ENCODE measurements at places on chromosomes 2 and 18.
A peak's percentile ranks its signal among the peaks of the same experiment; 100 is the strongest.

DNA sequence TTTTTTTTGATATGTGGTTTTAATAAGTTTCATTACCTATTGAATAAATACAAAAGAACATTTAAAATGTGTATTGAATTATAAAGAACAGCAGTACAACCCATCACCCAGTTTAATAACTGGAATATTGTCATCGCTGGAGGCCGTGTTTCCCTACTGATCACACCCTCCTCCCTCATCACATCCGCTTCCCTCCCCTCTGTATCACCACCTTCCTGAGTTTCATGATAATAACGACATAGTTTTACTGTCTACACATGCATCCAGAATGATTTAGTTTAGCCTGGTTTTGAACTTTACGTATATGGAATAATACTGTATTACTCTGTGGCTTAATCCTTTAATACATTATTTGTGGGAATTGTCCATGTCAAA lies 2.1 kb downstream of the SERPINB8 start:
- no peak for DNase-seq

DNA sequence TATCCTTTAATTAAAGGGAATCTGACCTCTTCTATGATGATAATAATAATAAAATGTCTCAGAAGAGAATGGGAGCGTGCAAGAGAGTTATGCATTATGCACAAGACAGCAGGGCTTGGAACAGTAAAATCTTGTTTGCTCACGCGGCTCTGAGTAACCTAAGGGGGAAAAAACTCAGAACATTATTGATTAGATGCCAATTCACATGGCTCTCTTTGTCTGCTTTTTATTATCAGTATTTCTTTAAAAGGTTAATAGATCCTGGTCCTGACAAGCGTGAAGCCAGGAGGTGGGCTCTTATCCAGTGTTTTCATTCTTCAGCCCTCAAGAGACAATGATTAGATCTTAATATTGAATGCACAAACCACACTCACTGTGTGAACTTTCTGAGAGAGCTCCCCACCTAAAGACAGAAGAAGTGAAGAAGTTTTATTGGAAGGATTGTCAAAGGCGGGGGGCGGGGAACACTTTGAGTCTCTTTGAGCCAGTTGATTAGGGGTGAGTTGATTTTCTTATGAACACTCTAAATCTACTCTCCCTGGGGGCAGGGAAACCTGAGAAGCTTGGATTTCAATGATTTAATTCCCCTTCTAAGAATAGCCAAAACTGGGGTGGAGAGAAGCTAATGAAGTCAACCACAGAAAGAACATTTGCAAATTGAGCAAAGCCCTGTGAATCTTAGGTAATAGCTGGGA lies 127.5 kb upstream of the CTAGE1 start:
- DNase-seq: no peak

DNA sequence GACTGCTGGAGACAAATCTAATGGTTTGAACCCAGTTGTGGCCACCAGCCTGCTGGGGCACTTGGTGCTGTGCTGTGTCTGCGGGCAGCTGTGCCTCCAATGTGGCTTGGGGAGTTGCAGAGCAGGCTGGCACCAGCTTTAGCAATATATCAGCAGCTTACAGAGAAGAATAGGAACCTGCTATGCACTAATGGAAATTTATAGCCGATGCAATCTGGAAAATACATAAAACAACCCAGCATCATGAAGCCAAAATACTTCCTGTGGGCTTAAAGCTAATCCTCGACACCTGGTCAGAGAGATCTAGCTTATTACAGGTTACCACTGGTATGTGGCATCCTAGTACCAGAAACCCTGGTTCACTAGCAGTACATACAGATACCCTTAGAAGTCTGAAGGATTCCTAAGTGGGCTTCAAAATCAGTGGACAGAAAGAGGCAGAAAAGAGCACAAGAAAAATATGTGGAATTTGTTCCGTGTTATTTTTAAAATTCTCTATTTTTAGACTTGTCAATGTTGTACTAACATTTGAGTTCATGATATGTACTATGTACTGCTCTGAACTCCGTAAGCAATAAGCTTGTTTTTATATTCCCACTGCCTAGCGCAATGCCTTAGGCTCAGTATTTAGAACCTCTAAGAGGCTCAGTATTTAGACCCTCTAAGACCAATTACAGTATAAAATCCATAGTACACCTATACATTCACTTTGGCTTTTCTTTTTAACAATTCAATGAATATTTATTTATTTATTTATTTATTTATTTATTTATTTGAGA lies 194.7 kb downstream of the UXS1 start:
- DNase-seq: no peak

DNA sequence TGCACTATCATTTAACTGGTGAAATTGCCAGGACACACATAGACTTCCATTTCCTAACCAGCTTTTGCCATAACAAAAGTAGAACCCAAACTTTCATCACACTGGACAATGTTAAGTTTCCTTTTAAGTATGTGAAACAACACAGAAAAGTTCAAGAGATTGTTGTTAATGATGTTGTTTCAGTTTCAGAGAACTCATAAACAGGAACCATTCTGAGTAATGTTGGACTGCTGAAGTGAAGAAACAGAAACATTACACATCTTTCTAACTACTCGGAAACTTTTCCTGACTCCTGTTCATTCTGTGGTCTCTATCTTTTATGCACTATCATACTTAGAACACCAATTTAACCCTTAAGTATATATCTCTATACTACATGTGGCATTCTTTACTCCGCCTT lies 179.2 kb downstream of the RIT2 start:
- DNase-seq: no peak

DNA sequence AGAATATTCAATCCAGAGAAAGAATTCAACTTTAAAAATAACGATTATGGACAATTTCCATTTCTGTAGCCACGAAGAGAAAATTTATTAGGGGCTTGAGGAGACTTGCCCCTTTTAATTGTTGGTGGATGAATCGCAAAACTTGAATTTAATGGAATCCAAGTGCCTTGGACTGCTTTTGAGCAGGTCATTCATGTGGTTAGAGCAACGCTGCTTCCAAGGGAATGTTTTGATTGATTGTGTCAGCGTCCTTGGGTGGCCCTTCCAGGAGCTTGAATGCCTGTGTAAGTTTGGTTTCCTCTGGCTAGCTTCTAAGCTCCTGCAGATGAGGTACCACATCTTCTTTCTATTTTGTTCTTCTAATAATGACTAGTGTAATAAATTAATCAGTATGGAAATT lies 213.4 kb downstream of the LTBP1 start:
- no peak for DNase-seq

- DNase-seq: no peak
These were observed 199 bp downstream of the FBXO15 start for GRCh38 chr18:74147491-74147778.

- DNase-seq: no peak
These were observed 81.5 kb downstream of the DIS3L2 start for GRCh38 chr2:232042911-232043574.

GRCh38 chr2:208093128-208093527 lies 31.2 kb downstream of the CRYGD start:
- no peak for DNase-seq

DNA sequence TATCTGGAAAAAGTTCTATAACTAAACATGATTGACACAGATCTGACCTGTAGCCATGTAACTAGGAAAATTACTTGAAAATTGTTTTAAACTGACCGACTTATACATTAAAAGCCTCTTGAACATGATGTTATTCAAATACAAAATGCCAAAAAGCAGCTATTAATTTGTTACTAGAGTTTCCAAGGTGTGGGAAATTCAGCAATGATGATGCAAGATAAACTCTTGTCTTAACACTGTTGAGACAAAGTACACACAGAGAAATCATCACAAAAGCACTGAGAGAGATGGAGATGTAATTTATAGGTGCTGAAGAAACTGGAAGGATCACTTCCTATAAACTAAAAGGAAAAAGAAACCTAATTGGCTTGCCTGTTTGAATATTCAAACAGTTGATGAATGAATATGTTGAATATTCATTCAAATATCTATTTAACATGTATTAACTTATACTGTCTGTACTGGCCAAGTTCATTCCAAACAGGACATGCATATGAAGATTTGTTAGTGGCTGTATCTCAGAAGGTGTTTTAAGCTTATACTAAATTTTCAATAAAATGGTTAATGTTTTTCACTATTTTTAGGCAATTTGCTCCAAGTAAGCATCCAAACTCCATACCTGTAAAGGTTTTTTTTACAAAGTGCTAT lies 34.6 kb upstream of the WDR75 start:
- no peak for DNase-seq

DNA sequence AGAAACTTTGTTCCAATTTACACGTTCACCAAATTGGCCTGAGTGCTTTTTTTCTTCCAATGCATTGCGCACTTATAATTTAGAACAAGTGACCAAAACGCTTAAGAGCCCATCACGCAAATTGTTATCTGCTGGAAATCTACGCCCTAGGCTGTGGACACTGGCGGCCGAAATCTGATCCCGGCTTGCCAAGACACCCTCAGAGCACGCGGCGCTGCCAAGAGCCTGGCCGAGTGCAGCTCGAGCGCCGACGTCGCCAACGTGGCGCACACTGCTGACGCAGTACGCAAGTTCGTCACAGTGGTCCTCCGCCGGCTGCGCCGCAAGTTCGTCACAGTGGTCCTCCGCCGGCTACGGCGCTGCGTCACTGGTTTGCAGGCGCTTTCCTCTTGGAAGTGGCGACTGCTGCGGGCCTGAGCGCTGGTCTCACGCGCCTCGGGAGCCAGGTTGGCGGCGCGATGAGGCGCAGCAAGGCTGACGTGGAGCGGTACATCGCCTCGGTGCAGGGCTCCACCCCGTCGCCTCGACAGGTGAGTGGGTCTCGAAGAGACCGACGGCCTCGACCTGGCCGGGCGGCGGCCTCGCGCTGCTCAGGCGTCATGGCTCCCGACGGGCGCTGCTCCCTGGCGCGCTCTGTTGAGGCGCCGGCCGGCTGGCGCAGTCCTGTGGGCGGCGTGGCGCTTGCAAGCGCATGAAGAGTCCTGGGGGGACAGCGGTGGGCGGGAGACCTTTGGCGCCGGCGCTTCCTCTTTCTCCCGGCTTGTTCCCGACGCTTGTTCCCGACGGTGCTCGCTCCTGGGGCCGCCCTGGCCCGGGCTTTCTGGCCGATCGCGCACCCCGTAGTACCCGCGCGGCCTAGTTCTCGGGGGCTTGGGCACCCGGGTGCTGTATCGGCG lies at the start of gene RANBP2:
Gene RANBP2, plus strand, starts transcription at position 334 of the 896 bp plus-strand sequence. Its CDS starts 125 bp downstream, at position 459.
- peak; percentile 94 for DNase-seq

DNA sequence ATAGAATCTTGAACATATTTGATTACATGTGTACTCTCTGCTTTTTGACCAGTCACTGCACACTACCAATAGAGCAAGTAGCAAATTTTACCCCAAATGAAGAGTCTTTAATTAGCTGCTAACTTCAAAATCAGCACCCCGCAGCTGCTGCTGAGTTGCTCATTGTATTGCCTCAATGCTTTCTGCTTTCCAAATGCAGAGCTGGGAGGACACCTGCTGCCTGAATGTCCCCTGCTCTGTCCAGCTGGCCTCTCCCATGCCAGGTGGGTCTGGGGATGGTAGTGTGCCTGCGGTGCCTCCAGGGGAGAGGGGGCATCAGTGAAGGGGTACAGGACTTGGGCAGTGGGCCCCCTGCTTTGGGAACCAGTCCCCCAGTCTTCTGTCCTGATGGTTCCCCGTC lies 184.8 kb downstream of the PRKCE start:
- DNase-seq: no peak

DNA sequence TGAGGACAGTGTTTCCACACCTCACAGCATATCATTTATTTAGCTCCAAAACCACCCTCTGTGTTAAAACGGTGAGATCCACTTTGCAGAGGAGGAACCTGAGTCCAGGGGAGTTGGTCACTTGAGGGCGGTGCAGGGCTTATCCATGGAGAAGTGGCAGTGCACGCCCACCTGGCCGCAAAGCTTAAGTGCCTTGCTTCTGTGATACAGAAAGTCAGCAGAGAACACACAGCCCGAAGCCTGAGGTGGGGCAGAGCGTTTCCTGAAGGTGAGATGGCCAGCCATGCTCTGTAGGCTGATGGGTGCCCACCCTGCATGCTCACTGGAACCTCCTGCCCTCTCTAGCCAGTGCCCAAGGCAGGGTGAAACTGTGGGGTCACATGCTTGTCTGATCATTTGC lies 87.3 kb downstream of the SH3RF3 start:
- DNase-seq: no peak

DNA sequence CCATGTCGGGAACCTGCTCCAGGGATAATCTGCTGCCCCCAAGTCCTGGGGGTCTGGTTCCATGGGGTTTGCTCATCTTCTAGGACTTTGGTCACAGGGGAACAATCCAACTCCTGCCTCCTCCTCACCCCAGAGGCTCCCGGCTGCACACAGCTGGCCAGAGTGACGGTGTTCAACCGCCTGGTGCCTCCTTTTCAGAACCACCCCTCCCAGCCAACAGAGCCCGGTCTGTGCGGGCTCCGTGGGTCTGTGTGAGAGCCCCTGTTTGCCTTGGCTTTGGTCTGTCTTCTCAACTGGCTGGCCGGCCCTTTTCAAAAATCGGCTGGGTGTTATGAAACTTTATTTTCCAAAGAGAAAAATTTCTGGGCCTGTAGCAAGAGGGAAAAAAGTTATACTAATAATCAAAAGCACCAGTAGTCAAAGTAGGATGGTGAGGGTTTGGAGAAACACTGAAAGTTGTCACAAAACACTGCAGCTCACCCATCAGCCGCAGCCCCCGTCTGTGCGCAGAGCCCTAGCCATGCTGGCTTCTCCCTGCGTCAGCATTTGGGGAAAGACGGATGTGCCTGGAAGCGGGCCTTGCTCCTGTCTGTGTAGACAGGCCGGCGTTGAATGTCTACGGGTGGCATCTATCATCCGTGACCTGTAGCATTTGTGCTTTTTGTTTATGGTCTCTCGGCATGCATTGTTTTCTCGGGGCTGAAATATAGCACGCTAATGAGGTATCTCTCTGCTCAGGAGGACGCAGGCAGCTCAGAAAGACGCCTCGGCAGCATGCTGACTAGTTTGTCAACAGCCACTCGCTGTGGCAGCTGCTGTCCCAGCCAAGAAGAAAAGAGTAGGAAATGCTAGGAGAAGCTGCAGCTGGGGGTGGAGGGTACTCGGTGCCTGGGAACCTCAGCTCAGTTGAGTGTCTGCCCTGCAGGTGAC lies 138.6 kb downstream of the GLI2 start:
- DNase-seq: no peak

DNA sequence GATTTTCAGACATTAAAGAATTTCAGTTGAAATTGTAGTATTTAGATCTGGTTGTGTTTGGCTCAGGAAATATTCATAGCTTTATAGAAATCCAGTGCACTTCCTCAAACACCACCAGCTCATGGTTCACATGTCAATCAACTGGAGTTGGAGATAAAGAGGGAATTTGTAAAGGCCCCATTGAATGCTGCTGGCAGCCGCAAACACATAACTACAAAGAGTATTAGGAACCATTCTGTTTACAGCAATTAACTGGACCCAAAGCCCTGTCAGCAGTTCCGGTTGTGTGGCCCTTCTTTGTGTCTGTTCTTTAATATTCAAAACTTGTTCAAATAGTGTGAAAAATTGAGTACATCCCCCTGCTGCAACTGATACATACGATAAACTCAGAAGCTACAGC lies 107.4 kb upstream of the LRRTM4 start:
- DNase-seq: no peak

GRCh38 chr2:207409517-207409916 lies 120.2 kb upstream of the CREB1 start:
- DNase-seq: no peak

DNA sequence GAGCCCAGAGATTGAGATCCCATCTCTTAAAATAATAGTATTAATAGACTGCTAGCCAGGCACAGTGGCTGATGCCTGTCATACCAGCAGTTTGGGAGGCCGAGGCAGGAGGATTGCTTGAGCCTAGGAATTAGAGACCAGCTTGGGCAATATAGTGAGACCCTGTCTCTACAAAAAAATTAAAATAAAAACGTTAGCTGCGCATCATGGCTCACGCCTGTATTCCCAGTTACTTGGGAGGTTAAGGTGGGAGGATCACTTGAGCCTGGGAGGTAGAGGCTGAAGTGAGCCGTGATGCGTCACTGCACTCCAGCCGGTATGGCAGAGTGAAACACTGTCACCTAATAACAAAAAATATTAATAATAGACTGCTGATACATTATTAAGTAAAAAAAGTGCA lies 167.0 kb upstream of the OTX1 start:
- DNase-seq: no peak

All from brain pericyte (primary cell).